H4 (cell line): ENCODE measurements at places on chromosomes 6 and 20. TPM values are rescaled to one million over a fixed set of nuclear protein-coding genes. Genes with fewer than 3 reads are reported as not detected.

Gene ABCC10
- total RNA-seq, result 6.9 and 11.7 TPM in 2 replicates

Gene HLA-DQB1
- not detected in 2 replicates for total RNA-seq

Gene CRISP3
- not detected in 2 replicates for total RNA-seq

Gene LPA
- not detected in 2 replicates for total RNA-seq

Gene SNAI1
- total RNA-seq, result 5.5 and 10.5 TPM in 2 replicates

Gene TREM1
- 0.52 TPM in 1 of 2 replicates, not detected in the other for total RNA-seq

Gene SNX14
- 40.4 and 55.9 TPM in 2 replicates for total RNA-seq

Gene TMEM63B
- total RNA-seq, result 15.8 and 28.6 TPM in 2 replicates

DNA sequence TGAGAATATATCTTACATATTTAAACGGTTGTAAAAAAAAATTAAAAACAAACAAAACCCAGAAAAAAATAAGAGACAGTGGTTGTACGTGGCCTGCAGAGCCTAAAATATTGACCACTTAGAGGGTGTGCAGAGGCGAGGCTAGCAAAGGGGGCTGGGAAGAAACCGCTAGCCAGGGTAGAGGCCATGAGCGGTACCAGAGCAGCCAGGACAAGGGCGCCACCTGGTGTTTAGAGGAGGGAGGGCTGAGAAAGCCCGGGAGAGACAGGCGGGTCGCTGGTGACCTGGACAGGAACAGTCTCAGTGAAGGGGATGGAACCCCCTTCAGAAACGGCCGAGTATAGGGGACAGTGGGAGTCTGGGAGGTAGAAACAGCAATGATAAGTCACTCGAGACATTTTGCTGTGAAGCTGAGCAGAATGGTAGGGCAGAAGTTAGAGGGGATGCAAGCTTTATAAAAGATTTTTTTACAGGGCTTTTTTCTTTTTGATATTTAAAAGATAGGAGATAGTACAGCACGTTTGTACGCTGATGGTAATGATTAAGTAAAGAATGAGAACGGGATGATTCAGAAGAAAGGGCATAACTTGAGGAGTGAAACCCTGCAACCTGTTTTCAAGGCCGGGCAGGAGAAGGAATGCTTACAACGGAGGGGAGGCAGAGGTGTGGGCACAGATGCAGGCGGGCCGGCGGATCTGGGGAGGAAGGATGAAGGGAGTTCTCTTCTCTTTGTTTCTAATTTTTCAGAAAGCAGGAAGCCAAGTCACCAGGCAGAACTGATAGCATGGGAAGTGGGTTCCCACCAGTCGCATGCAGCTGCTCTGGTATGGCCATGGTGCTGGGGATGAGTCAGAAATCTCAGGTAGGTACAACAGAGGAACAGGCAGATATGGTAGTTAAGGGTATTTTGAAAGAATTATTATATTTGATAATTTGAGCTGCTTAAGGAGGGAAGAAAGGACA, 76.2 kb downstream of the FAM229B start:
- peak; percentile 12 for DNase-seq

DNA sequence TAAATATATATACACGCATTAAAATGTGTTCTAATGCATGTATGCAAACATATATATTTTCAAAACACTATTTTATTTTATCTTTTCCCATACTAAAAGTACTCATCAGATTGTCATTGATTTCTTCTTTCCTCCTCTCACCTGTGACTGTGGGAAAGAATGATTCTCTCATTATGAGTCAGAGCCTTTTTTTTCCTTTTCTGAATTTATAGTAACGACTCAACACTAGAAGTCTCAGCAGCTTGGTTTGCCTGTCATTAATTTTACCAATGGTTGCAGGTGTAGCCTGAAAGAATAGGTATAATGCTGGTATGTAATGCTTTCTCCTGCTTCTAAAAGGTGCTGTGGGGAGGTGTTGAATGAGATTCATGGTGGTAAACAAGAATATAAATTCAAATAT, 328.7 kb downstream of the UTRN start:
- no peak for DNase-seq

- DNase-seq, result peak; percentile 50
These were observed 60.1 kb upstream of the OGFRL1 start for GRCh38 chr6:71228461-71229041.

DNA sequence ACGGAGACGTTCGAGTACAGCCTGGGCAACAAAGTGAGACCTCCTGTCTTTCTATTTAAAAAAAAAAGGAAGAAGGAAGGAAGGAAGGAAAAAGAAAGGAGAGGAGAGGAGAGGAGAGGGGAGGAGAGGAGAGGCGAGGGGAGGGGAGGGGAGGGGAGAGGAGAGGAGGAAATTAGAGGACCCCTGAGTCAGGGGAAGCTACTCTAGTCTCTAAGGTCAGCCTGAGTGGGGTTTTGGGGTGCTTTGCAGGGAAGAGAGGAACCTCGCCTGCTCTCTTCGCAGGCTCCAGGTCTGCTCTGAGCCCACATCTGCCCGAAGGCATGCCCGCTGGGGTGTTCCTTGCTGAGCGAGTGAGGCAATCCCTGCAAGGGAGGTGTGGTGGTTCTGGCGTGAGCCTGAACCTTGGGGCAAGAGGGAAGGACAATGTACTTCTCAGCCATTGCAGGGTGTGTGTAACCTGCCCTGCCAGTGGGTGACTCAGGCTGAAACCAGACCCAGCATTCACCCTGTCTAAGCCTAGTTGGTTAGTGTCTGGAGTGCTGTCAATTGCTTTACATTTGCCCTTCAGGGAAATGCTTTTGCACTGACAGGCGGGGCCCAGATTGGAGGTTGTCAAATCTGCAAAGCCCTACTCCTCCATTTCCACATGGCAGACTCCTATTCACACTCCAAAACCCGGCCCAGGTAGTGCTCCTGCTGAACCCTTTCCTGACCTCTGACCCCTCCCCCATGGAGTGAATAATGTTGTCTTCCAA, 15.3 kb upstream of the MMP9 start:
- DNase-seq, result peak; percentile 78

GRCh38 chr6:3509336-3509735, 52.5 kb upstream of the SLC22A23 start:
- no peak for DNase-seq

DNA sequence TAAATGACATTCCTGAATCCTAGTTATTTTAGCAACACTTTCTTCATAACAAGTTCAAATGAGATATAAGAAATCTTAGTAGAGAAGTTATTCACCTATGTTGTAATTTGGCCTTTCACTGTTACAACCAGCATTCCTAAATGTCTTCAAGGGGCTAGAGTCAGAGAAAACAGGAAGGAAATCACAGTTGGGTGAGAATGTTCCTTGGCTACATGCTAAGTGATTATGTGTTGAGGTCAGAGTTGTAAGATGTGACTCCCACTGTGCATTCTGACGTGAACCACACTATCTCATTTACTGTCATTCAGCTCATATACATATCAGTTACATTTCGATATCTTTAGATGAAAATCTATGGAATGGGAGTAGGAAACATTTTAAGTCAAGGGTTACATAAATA, 51.0 kb upstream of the MLIP start:
- DNase-seq, result no peak

DNA sequence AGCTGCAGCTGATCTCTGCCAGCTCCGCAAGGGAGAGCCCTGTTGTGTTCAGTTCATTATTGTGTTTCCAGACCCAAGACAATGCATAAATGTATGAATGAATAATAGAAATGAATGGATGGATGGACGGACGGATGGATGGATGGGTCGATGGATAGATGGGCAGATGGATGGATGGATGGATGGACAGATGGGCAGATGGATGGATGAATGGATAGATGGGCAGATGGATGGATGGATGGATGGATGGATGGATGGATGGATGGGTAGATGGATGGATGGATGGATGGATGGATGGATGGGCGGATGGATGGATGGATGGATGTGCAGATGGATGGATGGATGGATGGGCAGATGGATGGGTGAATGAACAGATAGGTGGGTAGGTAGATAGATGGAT, 16.7 kb upstream of the LSM14B start:
- DNase-seq, result no peak

DNA sequence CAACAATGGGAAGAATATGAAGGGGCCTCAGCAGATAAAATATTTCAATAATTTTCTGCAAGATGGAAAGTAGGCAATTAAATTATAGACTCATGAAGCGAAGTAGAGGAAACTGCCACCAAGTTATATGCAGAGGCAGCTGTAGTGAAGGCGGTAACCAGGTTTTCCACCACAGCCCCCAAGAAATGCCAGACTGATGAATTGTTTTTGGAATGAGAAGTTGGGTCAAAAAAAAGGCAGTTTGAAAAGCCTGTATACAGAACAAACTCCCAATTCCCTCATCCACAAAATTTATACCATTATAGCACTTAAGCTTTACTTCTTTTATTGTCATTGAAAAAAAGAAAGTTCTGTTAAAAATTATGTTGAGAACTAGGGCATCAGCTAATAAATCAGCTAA, 45.3 kb downstream of the ELOVL4 start:
- no peak for DNase-seq

DNA sequence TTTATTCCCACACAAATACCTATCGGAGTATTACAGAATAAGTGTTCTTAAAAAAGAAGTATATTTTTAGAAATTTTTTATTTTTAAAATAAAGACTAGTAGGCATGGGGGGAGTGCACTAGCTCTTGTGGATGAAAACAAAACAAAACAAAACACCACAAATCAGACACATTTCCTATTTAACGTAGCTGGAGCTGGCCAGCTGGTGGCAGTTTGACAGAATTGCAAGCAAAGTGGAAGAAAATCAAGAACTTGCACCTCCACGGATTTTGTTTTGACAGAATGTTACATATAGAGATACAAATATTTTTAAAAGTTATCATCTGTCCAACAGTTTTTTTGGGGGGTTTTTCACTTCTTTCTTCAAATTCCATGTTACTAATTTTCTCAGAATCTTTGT, 63.6 kb upstream of the SNRPB2 start:
- DNase-seq, result no peak

- no peak for DNase-seq
These were observed 19.5 kb downstream of the CEBPB start for GRCh38 chr20:50210066-50210619.

- DNase-seq, result no peak
These were observed 154.5 kb upstream of the TNFAIP3 start for GRCh38 chr6:137712587-137712986.

GRCh38 chr6:108518714-108519576, 41.8 kb upstream of the FOXO3 start:
- peak; percentile 28 for DNase-seq

- DNase-seq, result peak; percentile 99
These were observed 12.4 kb downstream of the WFDC3 start for GRCh38 chr20:45779011-45779915.

- no peak for DNase-seq
These were observed 6.9 kb downstream of the SPDEF start for GRCh38 chr6:34549026-34549803.

GRCh38 chr6:88422831-88423230, 256.7 kb upstream of the CNR1 start:
- DNase-seq, result no peak

DNA sequence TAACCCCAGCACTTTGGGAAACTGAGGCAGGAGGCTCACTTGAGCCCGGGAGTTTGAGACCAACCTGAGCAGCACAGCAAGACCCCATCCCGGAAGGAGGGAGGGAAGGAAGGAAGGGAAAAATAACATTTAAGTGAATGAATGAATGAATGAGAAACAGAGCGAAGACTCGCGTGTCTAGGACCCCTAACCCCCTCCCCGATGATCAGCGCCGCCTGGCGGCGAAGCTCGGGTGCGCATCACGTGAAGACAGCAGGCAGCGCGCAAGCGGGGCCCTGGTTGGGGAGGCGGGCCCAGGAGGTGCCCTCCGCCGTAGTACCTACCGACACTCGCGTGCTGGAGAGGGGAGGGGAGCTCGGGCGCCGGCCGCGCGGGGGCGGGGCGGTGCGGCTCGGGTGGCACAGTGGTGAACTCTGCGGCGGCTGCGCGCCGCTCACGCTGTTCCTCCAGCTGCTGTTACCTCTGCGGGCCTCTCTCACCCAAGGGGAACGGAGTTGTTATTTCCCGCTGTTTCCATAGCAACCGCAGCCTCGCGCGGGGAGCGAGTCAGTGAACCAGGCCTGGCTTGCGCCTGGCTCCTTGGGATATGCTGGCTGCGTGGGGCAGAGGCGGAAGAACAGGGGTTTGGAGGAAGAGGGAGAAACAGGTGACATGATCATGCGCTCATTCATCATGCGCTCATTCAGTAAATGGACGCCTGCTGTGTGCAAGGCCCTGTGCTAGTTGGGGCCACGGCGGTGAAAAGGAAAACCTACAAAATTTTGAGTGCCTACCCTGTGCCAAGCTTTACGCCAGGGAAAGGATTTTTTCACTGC, 2.0 kb upstream of the DCDC2 start:
- peak; percentile 81 for DNase-seq

GRCh38 chr6:158654498-158654897, 4.6 kb downstream of the SYTL3 start:
- DNase-seq, result peak; percentile 58

GRCh38 chr20:63522981-63523611, 2.5 kb downstream of the PPDPF start:
- DNase-seq, result no peak

DNA sequence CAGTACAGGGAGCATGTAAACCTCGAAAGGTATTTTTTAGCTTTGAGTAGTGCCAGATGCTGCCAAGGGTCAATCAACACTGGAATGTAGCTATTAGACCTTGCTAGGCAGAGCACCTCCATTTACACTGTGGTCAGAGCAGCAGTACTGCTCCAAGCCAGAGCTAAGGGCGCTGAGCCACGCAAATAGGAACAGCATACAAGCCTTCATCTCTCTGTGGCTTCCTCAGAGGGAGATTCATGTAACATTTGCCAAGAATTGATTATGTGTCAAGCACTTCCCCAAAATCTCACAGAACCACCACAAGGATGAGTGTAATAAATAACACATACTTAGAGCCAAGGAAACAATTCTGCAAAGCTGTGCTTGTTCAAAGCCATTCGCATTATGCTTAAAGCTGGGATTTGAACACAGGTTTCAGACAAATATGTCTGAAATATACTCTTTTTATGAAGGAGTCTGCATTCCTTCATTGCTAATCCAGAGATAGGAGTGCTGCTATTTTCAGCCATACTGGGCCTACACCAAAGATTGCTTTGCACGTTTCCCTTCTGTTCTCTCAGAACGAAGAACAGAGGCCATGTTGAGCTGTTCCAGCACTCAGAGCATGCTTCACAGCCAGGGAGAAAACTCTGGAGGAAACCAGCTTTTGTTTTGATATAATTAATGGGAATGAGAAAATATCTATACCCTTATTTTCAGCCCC, 97.7 kb downstream of the SLC16A10 start:
- no peak for DNase-seq

DNA sequence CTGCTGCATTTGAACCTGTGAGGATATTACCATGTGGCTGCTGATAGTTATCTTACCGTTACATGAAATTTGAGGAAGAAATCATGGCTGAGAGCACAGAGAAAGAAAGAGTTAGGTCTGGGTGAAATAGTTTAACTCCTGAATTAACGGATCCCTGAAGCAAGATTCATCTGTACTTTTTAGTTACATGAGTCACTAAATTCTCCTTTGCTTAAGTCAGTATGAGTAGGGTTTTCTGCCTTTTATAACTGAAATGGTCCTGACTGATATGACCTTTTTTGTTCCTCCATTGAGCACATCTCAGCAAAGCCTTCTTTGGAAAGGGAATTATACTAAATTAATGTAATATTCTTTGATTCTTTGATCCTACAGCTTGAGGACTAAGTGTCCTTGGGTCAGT, 333.3 kb upstream of the ZFP64 start:
- no peak for DNase-seq
